Aorta (tissue), 5 donors: ENCODE measurements at places on chromosomes 4 and X. TPM values are rescaled to one million over a fixed set of nuclear protein-coding genes. Genes with fewer than 3 reads are reported as not detected.

DNA sequence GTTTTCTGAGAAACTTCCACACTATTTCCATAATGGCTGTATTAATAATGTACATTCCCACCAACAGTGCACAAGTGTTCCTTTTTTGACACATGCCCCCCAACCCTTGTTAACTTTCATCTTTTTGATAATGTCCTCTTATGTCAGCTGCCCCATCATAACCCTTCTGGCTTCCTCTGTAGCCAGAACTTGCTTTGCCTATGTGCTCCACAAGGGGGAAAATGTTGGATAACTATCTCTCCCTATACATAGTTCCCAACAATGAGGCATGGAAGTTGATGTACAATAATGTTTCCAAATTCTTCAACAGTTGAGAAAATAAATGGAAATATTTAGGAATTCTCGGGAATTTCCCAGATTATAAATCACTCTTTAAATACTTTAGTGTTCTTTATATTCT is 142.9 kb downstream of the ASB9 start:
- DNase-seq: no peak

DNA sequence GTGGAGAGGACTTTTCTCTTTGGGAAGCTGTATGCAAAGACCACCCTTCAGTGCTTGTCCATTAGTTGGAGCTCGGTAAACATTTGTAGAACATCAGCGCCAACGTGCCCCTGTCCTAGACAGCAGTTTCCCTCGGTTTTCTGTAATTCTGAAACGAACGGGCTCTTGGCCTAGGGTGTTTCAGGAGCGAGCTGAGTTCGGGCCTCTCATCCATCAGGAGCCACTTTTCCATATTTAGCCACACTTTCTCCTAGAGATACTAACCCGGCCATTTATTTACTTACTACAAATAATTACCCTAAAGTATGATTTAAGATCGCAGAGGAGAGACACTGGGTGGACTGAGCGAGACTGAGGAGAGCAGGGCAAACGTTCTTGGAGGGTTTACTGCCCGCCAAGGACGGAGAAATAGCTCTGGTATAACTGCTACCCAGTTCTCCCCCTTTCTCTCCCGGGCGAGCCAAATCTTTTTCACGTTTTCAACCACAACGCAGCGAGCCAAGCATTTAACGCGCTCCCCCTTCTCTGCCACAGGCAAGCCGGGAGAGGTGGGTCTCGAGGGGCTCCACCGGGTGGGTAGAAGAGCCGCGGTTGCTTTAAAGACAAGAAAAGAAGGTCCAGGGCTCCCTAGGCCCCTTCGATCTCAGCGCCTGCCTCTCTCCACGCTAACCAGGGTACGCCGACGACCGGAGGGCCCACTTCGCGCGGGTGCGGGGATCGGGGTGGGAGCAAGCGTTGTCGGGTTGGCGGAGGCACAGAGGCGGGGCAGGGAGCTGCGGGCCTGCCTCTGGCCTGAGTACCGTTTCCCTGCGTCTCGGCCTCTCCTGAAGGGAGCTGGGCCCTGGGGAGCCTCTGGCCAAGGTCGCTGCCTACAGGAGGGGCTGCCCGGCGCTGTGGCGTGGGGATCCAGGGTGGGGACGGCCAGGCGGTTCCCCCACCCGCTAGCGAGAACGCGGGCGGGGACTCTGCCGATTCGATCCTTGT is 10.8 kb upstream of the PITX2 start:
- DNase-seq: no peak

DNA sequence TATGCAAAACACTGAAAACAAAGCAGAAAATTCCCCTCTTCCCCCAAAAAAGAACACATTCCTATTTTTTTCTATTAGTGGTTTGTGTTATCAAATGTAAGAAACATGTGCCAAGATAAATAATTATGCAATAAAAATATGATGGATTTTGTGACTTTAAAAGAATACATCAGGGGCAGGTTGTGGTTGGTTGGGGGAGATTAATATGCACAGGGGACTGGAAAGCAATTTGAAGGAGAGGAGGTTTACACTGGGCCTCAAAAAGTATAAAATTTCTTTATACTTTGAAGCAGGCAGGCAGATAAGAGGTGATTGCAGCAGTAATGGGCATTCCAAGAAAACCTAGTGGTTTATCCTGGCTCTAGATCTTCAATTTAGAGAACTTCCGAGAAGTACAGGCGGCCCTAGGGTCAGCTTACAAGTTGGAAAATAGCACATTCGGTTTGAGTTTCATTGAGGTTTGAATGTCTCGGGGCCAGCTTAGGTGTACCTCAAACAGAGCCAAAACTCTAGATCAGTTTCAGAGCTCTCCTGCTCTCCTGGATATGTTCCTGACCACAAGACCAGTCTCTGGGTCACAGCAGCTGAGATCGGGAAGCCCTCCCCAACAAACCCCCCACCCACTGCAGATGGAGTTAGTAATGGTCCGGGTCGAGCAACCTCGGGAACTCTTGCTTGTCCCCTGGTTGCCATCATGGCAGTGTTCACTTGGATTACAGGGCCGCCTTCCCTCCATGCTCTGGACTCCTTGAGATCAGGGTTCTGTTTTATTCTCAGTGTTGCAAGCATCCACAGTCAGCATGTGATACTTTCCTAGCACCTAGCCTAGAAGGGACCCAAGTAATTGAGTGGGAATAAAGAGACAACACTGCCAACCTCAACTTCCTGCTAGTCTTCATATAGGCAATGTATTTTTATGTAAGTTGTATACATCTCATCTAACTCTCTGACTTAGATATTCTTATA is 112.1 kb upstream of the DDIT4L start:
- DNase-seq: peak; percentile 49

GRCh38 chrX:119871599-119872395 is at the start of the genes NDUFA1 and RNF113A:
TSS of gene NDUFA1 (plus strand) at chrX:119871832. CDS start at chrX:119871912, 80 bp downstream.
TSS of gene RNF113A (minus strand) at chrX:119871733. CDS start at chrX:119871613, 120 bp downstream.
- peak; percentile 89 for DNase-seq

- no peak for DNase-seq
Measured at GRCh38 chr4:176839656-176840055, 46.9 kb upstream of the VEGFC start.

GRCh38 chrX:139293991-139294390 is 236.5 kb upstream of the F9 start:
- no peak for DNase-seq

DNA sequence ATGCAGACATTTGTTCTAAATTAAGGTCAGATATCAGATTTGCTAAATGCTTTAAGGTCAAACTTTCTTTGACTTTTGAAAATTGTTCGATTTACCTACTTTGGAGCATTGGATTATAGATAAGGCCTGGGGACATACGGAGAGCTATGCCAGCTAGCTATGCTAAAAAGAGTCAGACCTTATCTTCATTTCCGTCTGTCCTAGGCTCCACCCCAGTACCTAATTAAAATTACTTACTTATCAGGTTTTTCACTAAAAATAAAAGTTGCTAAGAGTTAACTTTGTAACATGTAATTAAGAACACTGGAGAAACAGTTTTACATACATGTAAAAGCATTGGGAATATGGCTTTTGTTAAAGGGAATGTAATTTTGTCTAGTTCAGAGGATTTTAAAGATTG is 7.1 kb upstream of the TMEM35A start:
- no peak for DNase-seq

GRCh38 chrX:52577464-52578173 is 60.8 kb upstream of the XAGE1B start:
- DNase-seq: no peak

DNA sequence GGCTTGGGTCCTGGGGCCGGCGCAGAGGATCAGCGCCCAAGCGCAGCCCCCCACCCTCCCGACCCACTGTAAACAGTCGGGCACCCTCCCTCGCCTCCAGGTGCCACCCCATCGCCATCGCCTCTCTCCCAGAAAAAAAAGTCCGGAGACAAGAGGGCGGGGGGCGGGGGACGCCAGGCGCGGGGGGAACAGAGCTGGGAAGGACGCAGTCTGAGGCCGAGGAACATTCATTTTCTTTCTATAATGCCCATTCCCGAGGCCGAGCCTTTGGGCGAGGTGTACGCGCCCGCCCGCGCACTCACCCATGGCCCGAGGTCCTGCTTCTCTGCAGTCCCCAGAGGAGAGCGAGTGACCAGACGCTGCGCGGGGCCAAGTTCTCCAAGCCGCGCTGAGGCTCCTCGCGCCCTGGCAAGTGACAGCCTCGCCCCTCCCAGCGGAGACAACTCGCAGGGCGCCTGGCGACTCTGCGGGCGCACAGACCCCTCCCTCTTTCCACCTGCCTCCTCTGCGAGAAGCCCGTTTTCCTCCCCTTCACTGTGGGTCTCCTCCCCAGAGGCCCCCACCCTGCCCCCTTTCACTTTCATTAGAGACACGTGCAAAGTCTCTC is 63.5 kb upstream of the WDR17 start:
- DNase-seq: peak; percentile 81

DNA sequence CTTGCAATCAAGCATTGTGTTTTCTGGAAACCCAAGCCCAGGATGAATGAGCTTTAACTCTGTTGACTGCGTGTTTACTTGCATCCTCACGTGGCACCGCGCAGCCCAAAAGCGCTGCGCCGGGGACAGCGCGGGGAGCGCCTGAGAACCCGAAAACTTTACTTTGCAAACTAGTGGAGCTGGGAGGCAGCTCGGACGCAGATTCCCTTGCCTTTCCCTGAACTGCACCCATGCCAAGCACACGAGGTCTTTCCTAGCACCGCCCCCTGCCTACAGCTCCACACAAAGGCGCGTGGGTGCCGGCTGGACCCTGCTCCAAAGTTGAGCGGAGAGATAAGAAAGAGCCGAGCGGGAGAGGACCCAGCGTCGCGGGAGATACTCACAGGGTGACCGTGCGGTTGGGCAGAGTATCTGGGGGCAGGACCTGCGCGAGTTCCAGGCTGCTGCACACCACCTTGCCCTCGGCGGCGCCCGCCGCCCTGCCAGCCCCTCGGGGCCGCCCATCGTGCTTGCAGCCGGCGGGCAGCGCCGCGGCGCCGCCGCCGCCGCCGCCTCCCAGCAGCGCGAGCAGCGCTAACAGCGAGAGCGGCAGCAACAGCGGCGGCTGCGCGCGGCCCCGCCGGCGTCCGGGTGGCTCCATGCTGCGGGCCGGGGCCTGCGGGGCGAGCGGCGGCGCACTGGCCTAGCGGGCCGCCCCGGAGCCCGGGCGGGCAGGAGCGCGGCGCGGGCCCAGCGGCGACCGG is 550 bp downstream of the ADGRA3 start:
- DNase-seq: peak; percentile 70

The CLTRN gene
- total RNA-seq: not detected

The FAM9C gene
- total RNA-seq: not detected

The MAGEA2B gene
- not detected for total RNA-seq

The ARAP2 gene
- total RNA-seq: 22.7 TPM

The AKAP4 gene
- not detected for total RNA-seq

The HTR2C gene
- not detected for total RNA-seq

The ATP8A1 gene
- 11.6 TPM for total RNA-seq

The RBM47 gene
- 33.5 TPM for total RNA-seq

The MND1 gene
- total RNA-seq: 0.81 TPM

The ZFP42 gene
- not detected for total RNA-seq

The CT45A3 gene
- total RNA-seq: not detected

The ERCC6L gene
- 0.13 TPM for total RNA-seq
